Dermis microvascular lymphatic vessel endothelial cell (primary cell): ENCODE measurements at places on chromosomes 13 and 19. TPM values are rescaled to one million over a fixed set of nuclear protein-coding genes. Genes with fewer than 3 reads are reported as not detected.

RFPL4AL1 gene
- total RNA-seq: 0.51 TPM in 1 of 2 replicates, not detected in the other

SHISA7 gene
- not detected in 2 replicates for total RNA-seq

ZNF414 gene
- total RNA-seq: 3.3 and 5.8 TPM in 2 replicates

IQCN gene
- 0.13 and 0.25 TPM in 2 replicates for total RNA-seq

BRSK1 gene
- total RNA-seq: 0.39 and 1.3 TPM in 2 replicates

ZNF723 gene
- not detected in 2 replicates for total RNA-seq

VN1R2 gene
- total RNA-seq: not detected in 2 replicates

CYP2A6 gene
- total RNA-seq: not detected in 2 replicates

- peak; percentile 47 for DNase-seq
Observed at GRCh38 chr19:17103177-17103576, 27.6 kb downstream of the MYO9B start.

GRCh38 chr19:56351208-56351607, 36.6 kb upstream of the ZSCAN5A start:
- DNase-seq: no peak

DNA sequence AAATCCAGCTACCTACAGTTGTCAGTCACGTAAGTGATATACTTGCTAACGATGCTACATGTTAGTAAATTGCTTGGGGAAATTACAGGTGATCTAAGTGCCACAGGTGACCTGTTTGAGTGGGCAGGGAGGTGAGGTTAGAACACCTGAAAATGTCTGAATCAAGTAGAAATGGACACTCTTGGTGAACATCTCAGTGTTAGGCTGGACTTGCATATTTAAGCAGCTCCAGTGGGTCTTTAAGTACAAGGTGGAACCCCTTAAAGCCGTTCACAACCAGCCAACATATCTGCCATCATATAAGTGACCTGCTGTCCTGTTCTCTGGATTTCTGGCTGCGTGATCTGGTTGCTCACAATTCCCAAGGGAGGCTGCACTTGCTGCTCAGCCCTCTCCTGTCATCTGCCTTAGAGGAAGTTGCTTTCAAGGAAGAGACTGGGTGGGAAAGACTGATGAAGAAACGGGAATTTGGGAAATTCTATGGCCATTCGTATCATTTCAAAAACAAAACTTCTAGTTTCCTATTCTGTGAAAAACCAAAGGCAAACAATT, 244.0 kb downstream of the DCLK1 start:
- no peak for DNase-seq

- DNase-seq: no peak
Observed at GRCh38 chr19:38012944-38013343, 105.9 kb downstream of the SIPA1L3 start.

DNA sequence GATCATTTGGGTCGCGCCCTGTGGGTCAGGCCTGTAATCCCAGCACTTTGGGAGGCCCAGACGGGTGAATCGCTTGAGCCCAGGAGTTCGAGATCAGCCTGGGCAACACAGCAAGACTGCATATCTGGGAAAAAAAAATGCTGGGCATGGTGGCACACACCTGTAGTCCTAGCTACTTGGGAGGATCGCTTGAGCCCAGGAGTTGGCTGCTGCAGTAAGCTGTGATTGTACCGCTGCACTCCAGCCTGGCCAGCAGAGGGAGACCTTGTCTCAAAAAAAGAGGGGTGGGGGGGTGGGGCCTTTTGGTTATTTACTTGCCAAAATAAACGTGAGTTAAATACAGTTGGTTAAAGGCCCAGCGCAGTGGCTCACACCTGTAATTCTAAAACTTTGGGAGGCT, 9.8 kb upstream of the ZNF544 start:
- no peak for DNase-seq

- DNase-seq: peak; percentile 21
Observed at GRCh38 chr19:9673912-9674662, 813 bp downstream of the ZNF562 start.

DNA sequence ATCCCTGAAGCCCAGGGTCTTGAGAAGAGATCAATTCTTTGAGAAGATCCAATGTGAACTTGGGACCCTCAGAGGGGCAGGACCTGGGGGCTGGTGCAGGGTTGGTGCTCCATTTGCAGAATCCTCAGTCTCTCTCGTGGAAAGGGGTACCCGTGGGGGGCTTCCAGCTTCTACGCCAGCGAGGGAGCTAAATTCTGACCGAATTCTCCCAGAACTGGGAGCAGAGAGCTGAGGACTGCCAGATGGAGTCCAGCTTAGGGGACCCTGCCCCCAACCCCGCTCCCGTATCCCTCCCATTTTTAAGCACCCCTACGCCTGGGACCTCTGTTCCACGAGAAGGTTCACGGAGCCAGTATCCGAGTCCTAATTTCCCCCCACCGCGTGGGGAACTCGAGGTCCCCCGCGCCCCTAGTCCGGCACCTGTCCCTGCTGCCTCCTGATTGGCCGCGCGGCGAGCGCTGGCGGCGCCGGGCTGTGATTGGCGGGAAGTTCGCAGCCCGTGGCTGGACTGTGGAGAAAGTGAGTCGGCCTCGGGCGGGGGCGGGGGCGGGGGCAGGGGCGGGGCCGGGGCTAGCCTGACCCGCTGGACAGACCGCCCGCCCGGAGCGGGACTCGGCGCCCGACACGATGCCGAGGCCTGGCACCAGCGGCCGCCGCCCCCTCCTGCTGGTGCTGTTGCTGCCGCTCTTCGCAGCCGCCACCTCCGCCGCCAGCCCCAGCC, 4.4 kb upstream of the LTBP4 start:
- DNase-seq: no peak

- no peak for DNase-seq
Observed at GRCh38 chr13:105960326-105960725, 575.1 kb downstream of the EFNB2 start.

- no peak for DNase-seq
Observed at GRCh38 chr19:39200803-39201115, 3.3 kb downstream of the SYCN start.

- no peak for DNase-seq
Observed at GRCh38 chr19:15439078-15439799, 10.5 kb downstream of the WIZ start.

DNA sequence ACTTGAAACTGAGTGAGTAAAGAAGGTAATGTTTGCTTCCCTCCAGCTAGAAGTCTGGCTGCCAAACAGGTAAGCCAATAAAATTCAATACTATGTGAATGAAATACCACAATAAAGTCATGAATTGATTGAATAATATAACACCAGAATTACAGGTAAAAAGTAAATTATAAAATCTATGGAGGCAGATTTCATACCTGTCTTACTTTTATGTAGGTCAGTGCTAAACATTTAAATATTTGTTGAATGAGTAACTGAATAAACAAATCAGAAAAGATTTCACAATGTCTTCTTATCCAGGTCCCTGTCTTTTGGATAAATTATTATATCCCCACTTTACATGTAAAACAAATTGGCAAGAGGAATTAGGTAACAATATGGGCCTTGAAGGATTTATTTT, 62.7 kb downstream of the MICU2 start:
- no peak for DNase-seq

GRCh38 chr19:49856574-49857021, 5.6 kb downstream of the PTOV1 start:
- DNase-seq: no peak

- no peak for DNase-seq
Observed at GRCh38 chr13:113337556-113337955, 26.4 kb downstream of the GRTP1 start.

DNA sequence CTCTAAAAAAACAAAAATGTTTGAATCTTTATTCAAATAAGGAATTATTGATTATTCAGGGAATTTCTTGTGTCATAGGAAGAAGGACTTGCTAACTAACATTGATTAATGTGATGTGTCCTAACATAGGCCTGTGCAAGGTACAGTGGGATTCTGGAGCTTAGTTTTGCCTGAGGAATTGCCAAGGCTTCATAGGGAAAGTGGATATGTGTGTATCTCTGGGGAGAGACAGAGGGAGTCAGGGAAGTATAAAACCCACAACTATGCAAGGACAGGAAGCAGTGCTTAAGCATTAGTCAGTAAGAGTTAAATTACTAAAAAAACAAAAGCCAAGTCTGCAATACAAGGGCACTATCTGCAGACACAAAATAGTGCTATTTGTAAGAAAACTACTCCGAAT, 59.6 kb downstream of the WDFY2 start:
- peak; percentile 82 for DNase-seq

- no peak for DNase-seq
Observed at GRCh38 chr19:49701271-49701786, 10.4 kb downstream of the CPT1C start.

DNA sequence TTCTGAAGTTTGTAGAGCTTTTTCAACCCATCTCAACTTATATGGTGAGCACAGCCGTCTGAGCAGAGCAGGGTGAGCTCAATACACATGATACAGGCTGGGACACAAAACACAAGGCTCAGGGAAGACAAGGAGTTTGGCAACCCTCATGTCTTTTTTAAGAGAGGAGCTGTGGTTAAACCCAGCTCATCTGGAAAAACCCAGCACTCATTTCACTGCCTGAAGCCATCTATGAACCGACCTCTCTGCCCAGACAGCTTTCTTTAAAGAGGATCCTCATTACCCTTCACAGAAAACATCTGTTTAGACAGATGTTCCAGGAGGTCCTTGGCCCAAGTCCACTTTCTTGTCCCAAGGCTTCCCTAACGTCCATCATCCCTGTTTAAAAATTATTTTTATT, 170.0 kb upstream of the TSHZ3 start:
- no peak for DNase-seq

GRCh38 chr13:20717581-20718542, 14.4 kb downstream of the IL17D start:
- DNase-seq: no peak

DNA sequence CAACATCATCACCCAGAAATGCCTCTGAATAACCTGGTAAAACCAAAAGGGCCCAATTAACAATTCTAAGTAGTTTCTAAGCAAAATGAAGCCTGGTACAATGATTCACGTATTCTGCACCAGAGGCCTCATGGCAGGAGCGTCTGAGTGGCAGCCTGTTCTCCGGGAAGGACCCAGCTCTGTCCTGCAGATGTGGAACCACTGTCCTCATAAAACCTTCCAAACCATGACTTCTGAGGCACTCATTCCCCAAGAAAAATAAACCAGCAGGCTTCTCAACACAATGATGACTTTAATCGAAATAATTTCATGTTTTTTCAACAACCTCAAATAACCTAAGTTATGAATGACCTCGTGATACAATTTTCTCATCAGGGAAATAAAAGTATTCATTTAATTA, 89.9 kb downstream of the STK24 start:
- DNase-seq: no peak

GRCh38 chr13:69585656-69586055, 522.0 kb upstream of the ATXN8OS start:
- no peak for DNase-seq

- DNase-seq: no peak
Observed at GRCh38 chr13:51330791-51331190, 8.7 kb upstream of the SERPINE3 start.

- no peak for DNase-seq
Observed at GRCh38 chr13:44334751-44335150, 38.9 kb upstream of the SERP2 start.

DNA sequence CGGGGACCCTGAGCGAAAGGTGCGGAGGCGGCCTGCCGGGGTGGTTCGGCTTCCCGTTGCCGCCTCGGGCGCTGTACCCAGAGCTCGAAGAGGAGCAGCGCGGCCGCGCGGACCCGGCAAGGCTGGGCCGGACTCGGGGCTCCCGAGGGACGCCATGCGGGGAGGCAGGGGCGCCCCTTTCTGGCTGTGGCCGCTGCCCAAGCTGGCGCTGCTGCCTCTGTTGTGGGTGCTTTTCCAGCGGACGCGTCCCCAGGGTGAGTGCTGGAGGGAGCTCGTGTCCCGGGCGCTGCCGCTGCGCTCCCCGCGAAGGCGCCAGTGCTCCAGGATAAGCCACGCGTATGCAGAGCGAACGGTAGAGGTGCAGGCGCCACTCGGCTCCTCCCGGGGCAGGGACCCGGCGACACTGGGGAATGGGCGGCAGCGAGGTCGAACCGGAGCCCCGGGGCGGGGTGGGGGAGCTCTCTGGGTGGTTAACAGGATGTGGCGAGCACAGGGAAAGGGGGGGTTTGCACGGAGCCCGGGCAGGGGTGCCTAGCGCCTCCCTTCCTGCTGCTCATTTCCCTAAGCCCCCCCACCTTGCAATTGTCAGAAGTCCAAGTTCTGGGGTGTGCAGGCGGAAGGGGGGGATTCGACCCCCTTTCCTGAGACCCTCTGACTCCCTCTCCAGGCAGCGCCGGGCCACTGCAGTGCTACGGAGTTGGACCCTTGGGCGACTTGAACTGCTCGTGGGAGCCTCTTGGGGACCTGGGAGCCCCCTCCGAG, at the start of gene IL27RA:
Gene IL27RA, plus strand, starts transcription at position 44 of the 762 bp plus-strand sequence. Its CDS starts 111 bp downstream, at position 155.
- DNase-seq: peak; percentile 41

DNA sequence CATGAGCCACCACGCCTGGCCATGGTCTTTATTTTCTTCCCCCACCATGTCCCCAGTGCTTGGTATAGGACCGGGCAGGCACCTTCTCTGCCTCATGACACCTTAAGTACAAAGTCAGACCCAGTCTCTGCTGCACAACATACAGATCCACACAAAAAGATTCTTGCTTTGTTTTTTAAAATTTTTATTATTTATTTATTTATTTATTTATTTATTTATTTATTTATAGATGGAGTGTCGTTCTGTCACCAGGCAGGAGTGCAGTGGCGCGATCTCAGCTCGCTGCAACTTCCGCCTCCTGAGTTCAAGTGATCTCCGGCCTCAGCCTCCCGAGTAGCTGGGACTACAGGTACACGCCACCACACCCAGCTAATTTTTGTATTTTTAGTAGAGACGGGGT, 2.5 kb upstream of the NFIX start:
- no peak for DNase-seq

- no peak for DNase-seq
Observed at GRCh38 chr13:107438251-107438650, 777.1 kb downstream of the LIG4 start.

GRCh38 chr19:7783991-7784423, 21.0 kb downstream of the CLEC4M start:
- no peak for DNase-seq

GRCh38 chr19:44113784-44114390, 688 bp downstream of the ZNF225 start:
- DNase-seq: no peak

- DNase-seq: no peak
Observed at GRCh38 chr13:31894931-31895330, 136.6 kb upstream of the FRY start.

DNA sequence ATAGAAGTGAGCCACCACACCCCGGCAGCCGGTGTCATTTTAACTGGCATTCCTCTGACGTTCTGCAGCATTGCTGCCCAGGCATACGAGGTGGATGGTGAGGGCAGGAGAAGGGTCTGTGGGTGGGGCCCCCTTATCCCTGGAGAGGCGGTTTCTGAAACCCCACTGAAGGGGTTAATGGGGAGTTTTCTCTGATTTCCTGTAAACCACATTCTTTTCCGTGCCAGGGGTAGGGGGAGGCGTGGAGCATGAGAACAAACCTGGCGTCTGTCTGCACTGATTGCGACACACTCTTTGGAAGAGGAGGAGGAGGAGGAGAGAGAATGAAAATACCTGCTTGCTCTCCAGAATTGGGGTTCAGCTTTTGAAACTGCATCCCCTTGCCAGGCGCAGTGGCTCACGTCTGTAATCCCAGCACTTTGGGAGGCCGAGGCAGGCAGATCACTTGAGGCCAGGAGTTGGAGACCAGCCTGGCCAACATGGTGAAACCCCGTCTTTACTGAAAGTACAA, 2.7 kb upstream of the C3 start:
- DNase-seq: peak; percentile 24

- DNase-seq: no peak
Observed at GRCh38 chr13:95137096-95137495, 164.2 kb downstream of the ABCC4 start.
